ENCODE measurements at places on chromosomes 7 and 10.

DNA sequence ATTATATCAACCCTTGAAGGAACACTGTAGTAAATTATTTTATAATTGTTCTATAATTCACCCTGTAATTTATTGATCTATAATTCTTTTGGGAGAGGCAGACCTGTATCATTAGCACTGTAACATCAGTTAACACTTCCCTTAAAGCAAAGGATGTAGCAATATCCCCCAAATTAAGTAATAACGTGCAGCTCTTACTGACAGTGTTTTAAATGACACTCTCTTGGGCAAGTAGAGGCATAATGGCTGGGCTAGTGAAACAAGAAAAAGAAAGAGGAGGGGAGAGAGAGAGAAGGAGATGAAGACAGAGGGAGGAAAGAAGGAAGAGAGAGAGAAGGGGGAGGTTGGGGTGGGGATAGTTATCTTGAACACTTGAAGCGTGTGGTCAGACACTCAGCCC lies 161.0 kb upstream of the RNF32 start:
- DNase-seq = no peak

DNA sequence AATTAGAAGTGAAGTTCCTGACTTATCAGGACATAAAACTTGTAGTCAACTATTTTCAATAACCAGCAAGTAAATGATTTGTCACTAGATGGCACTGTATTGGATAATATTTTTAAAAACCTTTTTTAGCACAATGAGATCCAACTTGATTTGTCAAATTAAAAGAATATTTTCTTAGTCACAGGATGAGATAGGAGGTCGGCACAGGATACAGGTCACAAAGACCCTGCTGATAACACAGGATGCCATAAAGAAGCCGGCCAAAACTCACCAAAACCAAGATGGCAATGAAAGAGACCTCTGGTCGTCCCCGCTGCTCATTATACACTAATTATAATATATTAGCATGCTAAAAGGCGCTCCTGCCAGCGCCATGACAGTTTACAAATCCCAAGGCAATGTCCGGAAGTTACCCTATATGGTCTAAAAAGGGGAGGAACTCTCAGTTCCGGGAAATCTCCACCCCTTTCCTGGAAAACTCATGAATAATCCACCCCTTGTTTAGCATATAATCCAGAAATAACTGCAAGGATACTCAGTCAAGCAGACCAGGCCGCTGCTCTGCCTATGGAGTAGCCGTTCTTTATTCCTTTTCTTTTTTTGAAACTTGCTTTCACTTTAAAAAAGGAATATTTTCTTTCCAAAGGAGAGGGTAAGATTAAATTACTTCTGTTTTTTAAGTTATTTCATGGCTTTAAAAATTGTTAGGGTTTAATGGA lies 255.7 kb upstream of the MKLN1 start:
- DNase-seq = no peak

DNA sequence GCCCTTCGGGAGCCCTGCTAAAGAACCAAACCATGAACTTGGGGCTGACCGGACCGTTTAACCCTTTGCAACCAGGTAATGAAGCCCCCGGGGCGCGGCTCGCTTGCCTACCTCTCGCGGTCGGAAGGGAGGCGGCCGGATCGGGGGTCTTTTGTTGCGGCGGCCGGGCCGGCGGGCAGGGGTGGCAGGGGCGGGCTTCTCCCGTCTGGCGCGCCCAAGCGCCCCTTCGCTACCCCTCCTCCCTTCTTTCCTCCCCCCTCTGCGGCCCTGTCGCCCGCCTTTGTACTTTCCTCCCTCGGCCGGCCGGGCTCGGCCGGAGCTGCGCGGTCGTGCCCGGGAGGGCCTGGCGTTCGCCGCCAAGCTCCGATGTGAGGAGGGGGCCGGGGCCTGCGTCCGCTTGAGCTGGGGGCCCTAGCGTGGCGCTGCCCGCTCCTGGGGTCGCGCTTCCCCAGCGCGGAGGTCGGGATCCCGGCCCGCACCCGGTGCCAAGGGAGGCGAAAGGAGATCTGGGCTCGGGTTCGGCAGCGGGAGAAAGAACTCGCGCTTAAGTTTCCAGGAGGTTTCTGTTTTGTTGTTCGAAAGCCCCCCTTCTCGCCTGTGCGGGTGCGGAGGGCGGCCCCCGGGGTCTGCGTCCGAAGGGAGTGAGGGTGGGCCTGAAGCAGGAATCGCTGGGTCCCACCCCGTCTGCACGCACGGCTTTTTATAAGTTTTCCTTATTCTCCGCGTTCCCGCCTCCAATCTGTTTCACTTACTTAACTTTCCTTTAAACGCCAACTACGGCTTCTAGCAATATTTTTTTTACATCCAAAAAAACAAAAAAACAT lies 436.8 kb upstream of the GALNT17 start:
- DNase-seq = no peak

GRCh38 chr7:82972135-82972534 lies 190.5 kb downstream of the PCLO start:
- no peak for DNase-seq

DNA sequence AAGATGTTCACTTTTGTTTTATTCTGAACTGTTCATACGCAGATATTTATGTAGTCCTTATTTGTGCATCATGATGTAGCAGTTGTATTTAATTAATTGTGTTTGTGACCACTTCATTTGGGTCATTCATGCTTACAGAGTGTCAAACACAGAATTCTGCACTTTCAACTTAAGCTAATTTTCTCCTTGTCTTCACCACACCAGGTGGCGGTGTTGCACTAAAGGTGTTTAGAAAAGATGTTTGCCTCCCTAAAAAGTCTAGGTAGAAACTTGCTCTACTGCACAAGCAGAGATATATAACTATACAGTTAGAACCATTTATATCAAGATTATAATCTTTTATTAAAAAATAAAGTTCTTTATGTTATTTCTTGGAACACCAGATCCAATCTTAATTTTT lies 1.3 kb upstream of the TAS2R38 start:
- no peak for DNase-seq
